ENCODE measurements at places on chromosomes 4 and X.
A peak's percentile ranks its signal among the peaks of the same experiment; 100 is the strongest.

GRCh38 chr4:73998040-73999011 lies at the start of gene CXCL5:
Gene CXCL5 (minus strand): TSS chr4:73998677. CDS start chr4:73998581, 96 bp downstream.
- no peak for ATAC-seq

DNA sequence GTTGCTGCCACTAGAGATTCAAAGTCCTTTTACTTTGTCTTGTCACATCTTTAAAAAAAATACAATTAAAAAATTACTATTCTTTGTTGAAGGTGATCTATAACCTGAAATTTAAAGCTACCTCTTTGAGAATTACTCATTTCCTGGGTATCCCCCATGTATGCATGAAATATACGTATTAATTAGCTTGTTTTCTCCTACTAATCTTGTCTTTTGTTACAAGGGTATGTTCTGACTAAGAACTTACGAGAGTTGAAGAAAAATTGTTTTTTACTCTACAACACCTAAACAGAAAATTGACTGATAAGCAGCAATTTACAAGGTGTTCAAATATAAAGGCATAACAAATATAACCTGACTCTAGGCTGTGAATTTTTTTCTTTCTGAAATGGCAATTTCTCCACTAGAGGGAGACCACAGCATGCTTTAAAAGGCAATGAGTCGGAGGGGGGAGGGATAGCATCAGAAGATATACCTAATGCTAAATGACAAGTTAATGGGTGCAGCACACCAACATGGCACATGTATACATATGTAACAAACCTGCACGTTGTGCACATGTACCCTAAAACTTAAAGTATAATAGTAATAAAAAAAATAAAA lies 249.6 kb downstream of the OPHN1 start:
- ATAC-seq, result peak; percentile 60

GRCh38 chr4:156954587-156954986 lies 17.0 kb downstream of the PDGFC start:
- ATAC-seq, result no peak

DNA sequence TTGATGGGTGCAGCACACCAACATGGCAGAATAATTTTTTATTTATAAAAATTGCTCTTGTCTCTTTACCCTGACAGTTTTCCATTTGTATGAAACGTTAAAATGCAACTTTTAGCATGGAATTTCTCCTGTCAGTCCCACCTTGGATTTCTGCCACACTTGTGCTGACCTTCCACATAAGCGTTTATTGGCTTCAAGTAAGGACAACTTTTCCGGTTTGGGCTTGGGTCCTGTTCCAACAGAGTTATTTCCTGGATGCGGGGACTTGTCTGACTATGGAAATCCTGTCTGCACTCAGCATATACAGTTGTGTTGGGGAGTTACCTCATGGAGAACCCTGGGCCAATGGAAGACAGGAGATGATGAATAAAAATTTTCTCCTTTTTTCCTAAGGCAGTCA lies 294.7 kb downstream of the NAF1 start:
- ATAC-seq, result no peak

GRCh38 chrX:13894888-13895565 lies 78.1 kb upstream of the GPM6B start:
- no peak for ATAC-seq

DNA sequence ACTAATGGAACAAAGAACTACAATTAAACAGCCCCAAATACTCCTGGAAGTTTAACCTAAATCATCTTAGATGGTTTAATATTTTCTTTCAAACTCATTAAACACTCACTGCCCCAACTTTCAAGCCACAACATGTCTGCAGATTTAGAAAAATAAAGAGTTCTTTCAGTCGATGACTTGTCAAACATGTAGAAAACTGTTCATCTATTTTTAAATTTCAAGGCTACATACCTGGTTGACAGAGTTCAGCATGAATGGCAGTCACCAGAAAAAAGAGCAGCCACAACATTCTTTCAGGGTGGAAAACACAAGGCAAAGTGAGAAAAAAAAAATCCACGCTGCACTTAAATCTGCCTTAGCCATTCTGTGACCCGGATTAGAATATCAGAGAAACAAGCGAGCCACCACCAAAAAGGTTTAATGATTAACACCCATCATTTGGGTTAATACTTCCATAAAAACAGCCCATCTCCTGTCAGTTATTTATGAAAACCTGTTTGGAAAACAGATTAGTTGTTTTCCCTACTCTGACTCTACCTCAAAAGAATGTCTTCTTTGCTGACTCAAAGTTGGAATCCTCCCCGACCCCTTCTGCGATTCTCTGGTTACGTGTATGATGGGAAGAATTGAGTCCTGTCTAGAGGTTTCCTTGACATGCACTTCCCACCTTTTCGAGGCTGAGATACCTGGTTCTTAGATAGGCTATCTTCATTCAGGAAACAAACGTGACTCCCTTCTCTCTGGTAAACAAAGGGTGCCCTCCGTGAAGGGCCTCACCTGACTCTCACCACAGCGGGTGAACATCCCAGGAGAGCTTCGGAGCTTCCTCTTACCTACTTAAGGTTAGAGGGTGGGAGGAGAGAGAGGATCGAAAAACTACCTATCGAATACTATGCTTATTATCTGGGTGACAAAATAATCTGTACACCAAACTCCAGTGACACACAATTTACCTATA lies at the start of gene CLTRN:
Gene CLTRN, minus strand, starts transcription at position 319 of the 958 bp plus-strand sequence. Its CDS starts 30 bp downstream, at position 289.
- ATAC-seq, result no peak

DNA sequence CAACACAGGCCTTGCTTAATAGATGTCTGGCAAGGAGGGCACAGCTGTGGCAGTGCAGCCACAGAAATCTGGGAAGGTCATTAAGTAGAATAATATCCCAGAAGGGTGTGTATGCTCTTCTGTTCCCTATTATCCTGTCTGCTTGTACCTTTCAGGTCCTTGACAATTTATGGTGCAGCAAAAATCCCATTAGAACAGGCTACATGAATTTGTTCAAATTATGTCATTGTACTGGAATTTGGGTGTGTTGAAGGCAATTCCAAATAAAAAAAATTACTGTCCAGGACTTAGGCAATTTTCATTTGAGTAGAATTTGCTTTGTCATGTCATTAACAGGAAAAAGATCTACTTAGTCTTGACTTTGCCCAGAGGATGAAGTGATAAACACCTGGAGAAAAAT lies 192.1 kb downstream of the IDS start:
- no peak for ATAC-seq

- no peak for ATAC-seq
Measured at GRCh38 chr4:76850010-76850441, 47.9 kb downstream of the SOWAHB start.

- ATAC-seq, result peak; percentile 35
Measured at GRCh38 chr4:41692717-41693345, 55.7 kb downstream of the PHOX2B start.

DNA sequence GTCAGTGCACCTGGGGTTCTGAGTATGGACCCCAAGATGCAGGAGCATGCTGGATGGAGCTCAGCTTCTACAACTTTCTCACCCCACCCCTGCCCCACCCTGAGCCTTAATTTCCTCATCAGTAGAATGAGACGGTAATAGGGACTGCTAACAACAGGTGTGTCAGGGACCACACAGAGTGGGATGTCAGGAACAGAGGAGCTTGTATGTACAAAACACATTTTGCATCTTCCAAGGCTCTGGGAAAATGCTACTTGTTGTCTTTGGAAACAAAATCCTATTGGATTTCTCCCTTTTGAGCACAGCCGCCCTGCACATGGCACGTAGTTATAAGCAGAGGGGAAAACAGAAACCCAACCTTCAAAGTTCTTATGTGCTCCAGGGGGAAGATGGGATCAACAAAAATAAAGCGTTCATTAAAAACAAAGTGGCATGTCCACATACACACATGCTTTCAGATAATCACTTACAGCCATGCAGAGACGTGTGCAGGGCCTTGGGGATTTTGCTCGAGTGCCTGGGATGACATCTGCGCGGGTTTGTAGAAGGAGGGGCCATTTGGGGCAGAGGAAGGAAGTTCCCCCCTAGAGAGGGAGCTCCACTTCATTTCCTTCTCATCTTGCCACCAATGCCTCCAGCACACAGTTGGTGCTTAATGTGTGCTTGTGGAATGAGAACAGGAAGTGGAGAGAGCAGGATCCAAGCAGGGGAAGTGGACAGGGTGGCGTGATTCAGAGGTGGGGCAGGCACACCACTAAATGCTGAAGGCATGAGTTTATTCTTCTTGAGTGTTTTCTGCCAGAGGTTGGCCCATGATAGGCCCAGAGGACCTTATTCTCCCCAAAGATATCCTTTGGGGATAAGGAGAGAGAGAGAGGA lies 138.9 kb downstream of the SMIM20 start:
- ATAC-seq, result no peak

DNA sequence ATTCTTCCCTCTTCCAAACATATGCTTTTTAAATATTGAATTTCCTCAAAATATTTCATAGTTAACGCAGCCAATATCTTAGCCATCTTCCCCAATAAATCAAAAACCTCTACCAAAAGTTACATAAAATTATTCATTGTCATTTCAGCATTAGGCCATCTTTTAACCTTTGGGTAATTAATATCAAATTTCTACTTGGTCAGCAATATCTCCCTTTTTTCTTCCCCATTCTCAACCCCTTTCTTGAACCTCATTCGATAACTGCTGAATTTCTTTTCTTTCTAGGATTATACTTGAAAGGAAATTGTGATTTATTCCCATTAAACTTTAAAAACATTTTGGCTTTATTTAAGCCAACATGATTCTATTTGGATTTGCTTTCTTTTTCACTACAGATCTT lies 65.0 kb downstream of the RAP1GDS1 start:
- ATAC-seq, result no peak

- no peak for ATAC-seq
Measured at GRCh38 chr4:4857809-4858508, 1.5 kb upstream of the MSX1 start.

DNA sequence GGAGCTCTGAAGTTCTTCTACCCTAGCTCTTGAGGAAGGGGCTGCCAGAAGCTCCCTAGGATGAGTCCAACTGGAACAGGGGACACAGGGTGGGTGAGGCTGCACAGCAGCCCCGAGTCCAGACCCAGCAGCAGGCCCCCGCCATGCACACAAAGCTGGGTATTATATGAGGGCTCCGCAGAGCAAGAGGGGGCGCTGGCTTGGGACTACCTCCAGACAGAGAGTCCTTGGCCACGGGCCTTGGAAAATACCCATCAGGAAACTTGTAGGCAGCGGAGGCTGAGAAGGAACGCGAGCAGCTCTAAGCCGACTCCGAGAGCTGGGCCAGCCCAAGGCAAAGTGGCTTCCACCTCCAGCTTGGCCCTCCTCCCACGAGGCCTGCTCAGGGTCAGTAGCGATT lies 8.1 kb downstream of the HCFC1 start:
- ATAC-seq, result no peak

- ATAC-seq, result no peak
Measured at GRCh38 chr4:1532549-1533395, 126.5 kb upstream of the NKX1-1 start.

DNA sequence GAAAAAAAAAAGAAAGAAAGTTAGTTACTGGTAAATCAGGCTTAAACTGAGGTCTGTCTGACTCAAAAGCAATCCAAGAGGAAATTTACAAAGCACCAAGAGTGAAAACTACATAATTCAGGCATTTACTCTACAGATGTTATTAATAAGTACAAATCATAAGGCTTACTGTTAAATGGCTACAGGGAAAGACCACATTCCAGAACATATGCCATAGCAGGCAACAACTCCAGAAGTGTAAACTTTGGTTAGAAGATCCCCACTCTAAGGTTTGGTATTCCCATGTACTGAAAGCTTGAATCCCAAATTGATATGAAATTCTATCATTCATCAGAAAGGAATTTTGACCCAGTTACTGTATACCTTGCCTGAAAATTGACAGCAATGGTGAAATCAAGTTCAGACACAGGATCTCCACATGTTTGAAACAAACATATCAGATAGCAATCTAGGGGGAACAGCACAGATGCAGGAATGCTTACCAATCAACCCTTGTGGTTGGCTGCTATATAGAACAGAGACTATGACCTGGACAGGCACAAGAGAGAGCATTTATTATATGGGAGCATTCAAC lies 6.6 kb downstream of the USP26 start:
- ATAC-seq, result no peak

DNA sequence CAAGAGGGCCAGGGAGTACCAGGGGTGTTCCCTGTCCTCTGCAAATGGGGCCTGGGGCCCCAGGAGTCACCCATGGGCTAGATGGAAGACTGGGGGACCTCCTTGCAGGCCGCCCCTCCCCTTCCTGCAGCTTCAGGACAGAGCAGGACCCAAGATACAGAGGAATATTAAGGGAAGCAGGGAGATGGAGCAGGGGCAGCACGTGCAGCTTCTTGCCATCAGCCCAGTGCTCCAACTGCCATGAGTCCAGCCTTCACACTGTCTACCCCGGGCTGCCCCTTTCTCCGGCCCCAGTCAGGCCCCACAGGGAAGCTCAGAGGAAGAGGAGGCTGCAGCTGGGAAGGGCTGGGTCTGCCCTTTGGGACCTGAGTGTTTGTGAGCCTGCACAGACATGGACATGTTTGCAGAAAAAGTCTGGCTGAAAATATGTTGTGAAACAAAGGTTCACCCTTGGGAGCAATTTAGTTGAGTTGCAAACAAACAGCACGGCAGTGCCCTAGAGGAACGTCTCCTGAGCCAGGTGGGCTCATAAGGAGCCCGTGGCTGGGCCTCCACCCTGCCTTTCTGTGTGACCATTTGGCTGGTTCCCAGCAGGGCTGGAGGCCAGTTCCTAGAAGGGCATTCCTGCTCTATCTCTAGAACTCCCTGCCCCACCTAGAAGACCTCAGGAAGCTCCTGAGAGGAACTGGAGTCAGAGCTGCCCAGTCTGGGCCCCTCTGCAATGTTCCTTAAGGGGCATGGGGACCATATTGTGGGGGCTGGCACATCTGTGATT lies 8.9 kb downstream of the FATE1 start:
- ATAC-seq, result no peak

GRCh38 chrX:124940531-124940930 lies 379.1 kb upstream of the TEX13C start:
- ATAC-seq, result no peak

GRCh38 chr4:68927165-68927564 lies 24.4 kb downstream of the UGT2A3 start:
- ATAC-seq, result no peak

- ATAC-seq, result no peak
Measured at GRCh38 chr4:111263836-111264235, 641.0 kb upstream of the PITX2 start.

DNA sequence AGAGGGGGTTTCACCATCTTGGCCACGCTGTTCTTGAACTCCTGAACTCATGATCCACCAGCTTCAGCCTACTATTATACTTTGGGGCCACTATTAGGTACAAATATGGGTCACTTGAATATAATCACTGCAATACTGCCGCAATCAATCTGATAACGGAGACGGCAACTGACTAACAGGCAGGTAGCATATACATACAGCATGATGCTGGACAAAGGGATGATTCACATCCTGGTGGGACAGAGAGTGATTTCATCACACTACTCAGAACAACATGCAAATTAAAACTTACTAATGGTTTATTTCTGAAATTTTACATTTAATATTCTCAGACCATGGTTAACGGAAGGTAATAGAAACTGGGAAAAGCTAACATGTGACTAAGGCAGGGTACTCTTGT lies 10.9 kb downstream of the LRBA start:
- peak; percentile 72 for ATAC-seq

DNA sequence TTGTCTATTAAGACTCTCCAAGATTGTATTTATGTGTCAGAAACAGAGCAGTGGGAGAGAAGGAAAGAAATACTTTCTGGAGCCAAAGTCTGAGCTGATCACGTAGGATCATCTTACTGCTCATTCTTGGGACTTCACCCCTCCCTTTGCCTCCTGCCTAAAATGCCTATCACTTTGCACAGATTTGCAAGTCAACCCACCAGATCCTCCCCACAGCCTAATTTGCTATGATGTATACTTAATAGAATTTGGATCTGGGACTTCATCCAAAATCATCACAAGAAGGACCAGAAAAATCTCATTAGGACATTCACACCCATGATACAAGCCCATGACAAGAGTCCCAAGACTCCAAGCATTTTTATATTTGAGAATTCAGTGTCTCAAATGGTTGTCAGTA lies 290.2 kb downstream of the FBXW7 start:
- ATAC-seq, result no peak
